Stimulated activated CD4-positive, alpha-beta T cell treated with anti-CD3 and anti-CD28 coated beads, Interleukin-1b, Interleukin-23, amount 100 ng/mL, for 1 hour (primary cell): ENCODE measurements at places on chromosomes 16 and 17.

- DNase-seq = no peak
Measured at GRCh38 chr17:67390646-67391361, 13.7 kb downstream of the PITPNC1 start.

GRCh38 chr16:25855818-25856217, 164.1 kb downstream of the HS3ST4 start:
- no peak for DNase-seq

- DNase-seq = no peak
Measured at GRCh38 chr17:79220713-79221291, 146.2 kb downstream of the ENGASE start.

- no peak for DNase-seq
Measured at GRCh38 chr17:66152756-66153155, 39.2 kb downstream of the CEP112 start.

DNA sequence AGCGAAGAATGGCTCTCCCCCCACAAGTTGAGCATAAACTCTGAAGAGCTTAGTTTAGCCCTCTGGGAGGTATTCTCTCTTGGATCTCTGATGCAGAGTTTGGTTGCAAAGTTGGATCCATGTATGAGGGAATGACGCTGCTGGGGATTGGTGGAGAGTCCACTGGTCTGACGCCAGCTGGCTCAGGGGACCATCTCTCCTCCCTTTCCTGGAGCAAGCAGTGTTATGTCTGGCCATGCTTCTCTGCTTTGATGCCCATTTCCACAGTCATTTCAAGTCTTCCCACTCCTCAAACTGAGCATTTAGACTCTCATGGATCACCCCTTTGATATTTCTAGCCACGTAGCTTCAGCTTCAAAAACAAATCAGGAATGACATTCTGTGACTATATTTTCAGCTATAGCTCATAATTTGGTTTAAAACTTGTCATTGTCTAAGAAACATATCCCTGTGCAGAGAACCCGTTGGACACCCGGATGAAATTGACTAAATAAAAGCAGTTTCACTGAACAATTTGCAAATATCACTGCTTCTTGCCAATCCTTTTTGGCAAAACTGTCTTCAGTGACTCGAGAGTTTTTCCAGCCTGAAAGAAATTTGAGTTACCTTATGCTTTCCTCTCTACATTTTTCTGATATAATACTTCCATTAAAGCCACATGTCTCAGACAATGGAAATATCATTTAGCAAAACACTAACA, 193.4 kb upstream of the CDH11 start:
- DNase-seq = no peak

DNA sequence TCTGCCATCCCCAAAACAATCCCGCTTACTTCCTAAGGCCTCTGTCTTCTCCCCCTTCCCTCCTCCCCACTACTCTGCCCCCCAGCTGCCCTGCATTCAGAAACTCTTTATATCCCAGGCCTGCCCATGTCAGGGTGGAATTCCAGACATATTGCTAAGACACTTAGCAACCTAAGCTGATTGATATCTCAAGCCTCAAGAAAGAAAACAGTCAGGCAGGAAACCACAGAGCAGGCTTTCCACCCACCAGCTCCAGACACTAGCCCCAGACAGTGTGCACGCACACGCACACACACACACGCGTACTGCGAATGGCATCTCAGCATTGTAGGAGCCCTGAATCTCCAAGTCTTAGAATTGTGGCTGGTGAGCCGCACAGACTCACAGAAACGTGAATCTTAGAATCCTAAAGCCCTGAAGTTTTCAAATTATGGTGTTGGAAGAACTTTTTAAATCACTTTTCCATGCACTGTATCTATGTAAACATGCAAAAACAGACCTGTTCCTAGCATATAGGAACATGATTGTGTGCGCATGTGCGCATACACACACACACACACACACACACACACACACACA, 8.8 kb upstream of the LPCAT2 start:
- DNase-seq = no peak

DNA sequence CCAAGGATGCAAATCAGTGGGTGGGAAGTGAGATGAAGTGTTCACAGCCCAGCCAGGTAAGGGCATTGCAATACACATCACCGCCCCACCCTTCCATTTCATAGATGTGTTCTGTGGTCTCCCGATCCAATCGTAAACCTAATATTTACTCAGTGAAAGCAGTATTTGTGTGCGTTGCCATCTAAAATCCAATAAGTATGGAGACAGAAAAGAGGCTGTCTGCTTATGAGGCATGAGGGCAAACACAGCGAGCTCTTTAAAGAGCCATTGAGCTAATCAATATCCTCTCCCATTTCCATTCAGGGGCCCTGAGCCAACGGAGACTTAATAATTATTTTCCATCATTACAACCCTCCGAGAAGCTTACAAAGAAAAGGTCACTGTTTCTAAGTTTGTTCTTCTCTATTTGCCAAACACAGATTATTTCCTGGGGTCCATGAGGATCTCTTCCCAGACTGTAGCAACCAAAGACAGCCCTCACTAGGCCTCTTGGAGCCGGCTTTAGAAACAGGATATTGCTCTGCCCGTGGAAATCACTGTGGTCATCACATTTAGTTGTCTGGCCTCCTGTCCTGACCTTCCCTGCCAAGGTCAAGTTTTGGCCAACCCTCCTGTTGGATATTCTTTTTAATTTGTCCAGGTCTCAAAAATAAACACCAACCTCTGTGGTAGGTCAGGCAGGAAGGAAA, 120.1 kb downstream of the SLC39A11 start:
- no peak for DNase-seq

- DNase-seq = no peak
Measured at GRCh38 chr16:30367349-30368009, 2.8 kb downstream of the TBC1D10B start.

DNA sequence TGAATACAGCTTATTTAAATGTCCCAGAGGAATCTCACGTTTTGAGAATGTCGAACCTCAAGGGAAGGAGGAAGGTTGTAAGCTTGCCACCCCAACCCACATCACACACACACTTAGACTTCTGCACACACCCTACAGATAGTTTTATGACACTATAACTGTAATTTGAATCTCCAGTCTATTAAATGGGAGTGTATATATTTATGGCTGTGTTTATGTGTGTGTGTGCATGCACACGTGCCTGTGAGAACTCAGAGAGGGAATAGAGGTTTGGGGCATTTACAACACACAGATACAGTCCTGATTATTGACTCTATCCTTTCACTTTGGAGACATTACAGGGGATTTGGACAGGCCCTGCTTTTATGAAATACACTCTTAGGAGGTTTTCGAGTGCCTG, 171.5 kb upstream of the MAF start:
- DNase-seq = no peak

- DNase-seq = no peak
Measured at GRCh38 chr16:9007177-9007794, 43.6 kb upstream of the USP7 start.

- no peak for DNase-seq
Measured at GRCh38 chr17:63405741-63406261, 40.3 kb downstream of the CYB561 start.

DNA sequence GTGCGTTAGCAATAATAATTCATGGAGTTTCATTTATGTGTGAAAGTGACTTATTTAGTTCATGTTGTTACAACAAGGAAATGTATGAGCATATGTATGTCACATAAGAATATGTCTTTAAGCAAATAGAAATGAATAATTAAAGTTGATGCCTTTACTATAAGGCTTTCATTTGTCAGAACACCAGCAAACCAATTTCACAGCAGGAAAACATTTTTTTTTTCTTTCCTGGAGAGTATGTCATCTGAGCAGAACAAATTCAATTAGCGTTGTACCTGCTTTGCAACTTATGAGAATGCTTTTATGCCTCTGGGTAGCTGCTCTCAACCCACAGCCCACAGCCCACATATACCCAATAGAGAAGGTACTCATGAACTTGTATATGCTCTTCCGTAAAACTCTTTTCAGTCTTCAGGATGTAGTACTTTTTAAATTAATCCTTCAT, 26.3 kb upstream of the APOH start:
- DNase-seq = no peak

DNA sequence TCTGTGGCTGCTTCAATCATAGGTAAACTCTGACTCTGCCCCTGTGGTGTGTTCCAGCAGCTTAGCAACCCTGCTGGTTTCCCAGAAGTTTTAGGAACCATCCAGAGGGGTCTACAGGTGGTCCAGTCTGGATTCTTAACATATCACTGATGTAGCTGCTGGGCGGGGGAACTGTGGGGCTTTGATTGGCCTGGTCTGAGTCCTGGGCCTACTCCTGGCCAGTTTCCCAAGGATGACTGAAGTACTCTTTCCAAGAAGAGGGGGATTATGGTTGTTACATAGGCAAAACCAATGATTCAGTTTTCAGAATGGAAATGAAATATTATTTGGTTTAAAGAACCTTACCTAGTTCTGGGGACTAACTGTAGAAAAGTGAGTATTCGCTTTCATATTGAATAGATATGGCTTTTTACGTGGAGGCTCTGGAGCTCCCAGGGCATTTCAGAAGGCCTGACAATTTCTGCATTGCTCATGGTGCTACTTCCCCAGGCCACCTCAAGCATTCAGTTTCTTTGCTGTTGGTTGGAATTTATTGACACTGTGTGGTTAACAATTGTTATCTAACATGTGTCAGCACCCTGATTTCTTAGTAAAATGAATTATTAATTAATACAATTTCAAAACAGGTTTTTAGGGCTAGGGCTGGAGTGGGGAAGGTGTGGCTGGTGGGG, 38.4 kb downstream of the EPN2 start:
- DNase-seq = no peak

DNA sequence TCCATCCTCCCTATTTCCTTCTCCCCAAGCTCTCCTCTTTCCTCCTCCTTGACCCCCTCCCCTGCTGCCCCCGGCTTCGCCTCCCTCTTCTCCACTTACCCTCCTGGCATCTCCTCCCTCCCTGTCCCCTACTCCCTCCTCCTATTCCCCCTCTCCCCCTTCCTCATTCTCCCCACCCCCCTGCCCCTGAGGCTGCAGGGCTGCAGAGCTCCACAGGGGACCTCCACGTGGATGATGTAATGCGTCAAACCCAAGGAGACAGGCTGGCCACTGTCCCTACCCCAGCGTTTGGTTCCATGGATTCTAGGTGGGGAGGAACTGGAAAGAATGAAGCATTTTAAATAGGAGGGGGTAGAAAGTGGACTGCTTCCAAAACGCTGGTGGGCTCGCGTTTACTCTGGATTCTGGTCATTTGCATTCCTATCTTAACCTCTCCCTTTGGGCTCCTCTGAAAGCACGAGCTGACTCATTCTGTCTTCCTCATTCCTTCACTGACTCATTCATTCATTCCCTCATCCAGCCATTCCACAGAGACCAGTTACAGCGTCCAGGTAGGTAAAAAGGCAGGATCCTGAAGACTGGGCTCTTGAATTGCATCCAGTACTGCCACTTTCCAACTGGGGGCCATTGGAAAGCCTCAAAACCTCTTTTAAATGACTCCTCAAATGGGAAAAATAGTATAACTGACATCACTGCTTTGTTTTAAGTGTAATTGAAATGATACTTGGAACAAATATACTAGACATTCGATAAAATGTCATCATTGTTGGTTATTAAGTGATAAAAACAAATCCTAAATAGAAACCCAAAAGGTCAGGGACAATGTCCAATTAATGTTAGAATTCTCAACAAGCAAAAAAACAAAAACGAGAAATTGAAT, 943 bp upstream of the COTL1 start:
- no peak for DNase-seq

DNA sequence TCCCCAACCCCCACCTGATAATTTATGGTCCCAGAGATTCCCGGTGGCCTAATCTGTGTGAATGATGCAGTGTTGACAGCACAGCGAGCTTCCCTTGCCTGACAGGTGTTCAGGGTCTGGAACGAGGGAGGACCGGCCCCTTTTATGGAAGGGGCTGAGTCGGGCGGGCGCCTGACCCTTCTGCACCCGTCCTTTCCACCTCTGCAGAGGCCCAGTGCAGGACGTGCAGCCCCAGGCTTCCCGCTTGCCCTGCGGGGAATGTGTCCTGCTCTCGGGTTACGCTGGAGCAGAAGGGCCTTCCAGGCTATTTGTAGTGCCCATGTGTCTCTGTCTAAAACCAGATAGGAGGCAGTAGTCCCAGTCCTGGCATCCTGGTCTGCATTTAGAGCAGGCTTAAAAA, 16.2 kb downstream of the SMTNL2 start:
- DNase-seq = no peak

DNA sequence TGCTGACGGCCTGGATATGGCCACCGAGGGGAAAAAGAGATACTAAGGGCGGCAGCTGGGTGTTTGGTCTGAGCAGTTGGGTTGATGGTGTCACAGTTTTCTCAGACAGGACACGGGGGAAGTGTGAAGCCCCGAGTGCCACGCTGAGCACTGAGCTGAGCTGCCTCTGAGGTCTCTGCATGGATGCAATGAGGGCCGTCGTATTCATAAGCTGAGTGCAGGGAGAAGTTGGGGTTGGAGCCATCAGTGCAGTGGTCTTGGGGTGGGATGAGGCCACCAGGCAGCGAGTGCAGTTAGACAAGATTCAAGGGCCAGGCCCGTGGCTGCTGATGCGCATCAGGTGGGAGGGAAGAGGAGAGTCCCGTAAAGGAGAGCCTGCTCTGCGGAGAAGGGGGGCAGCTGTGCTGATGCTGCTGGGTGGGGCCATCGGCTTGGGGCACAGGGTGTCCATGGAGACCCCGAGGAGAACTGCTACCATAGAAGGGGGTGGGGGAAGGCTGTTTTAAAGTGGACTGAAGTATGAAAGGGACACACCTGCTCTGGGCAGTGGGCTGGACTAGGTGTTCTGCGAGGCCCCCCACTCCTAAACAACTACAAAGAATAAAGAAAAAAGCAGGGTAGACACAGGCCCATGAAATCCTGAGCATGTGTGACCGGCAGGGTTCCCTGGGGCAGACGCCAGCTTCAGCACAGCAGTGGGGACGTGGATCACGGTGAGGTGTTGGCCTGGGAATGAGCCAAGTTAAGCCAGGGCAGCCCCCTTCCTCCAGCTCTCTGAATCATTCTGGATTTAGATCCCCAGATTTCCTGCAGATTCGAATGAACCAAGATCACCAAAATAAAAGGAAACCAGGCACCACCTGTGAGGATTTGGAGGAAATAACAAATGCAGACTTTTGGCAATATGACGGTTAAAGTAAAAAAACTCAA, 19.7 kb downstream of the IL34 start:
- no peak for DNase-seq

DNA sequence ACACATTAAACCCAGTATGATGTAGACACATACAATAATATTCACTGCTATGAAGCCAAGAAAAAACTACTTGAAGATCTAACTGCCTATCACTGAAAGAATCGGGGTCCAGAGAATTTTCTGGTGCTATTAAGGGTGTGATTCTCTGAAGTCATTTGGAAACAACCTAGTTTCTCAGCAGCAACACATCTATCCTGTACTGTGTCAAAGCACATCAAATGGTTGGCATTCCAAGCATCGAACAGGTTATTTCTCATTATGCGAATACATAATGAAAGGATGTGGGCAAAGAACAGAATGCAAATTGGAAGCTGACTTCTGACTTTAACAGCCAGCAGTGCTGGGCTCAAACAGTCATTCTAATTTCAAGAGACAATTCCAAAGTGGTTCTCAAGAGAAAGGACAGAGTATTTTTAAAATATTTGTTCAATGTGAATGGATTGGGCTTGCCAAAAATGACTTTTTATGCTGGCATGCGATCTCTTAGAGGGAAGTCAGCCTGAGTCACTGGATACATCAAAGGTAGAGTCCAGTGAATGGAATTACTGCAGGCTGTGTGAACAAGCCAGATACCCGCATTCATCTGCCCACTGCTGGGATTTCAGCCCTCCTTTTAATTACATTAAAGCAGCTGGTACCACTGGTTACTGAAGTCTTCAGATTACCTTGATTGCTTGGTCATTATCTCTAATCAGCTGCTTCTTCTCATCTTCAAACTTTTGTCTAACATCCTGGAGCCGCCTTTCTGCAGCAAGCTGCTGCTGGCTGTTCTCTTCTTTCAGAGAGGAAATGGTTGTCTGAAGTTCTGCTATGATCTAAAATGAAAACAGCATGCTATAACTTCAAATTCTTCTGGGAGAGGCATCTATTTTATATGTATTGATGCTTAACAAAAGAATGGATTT, 181.2 kb upstream of the AXIN2 start:
- DNase-seq = no peak
